Stimulated activated CD4-positive, alpha-beta T cell treated with anti-CD3 and anti-CD28 coated beads, TNF-alpha, amount 100 ng/mL, for 1 hour (primary cell): ENCODE measurements at places on chromosomes 11 and 22.

DNA sequence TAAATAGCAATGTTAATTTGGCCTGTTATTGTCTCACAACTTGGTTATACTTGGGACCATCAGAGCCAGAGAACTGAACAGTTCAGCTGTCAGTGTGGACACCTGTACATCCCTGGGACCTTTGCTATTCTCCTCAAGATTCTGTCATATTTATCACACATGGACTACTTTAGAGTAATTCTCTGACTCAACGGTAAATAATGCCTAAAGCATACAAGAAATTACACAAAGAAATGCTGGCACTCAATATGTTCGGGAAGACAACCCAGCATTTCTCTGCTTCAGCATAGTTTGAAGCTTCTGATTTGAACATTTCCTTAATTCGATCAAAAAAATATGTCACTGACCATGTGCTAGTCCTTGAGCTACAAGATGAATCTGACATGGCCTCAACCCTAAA, 34.6 kb upstream of the MMP13 start:
- no peak for DNase-seq

DNA sequence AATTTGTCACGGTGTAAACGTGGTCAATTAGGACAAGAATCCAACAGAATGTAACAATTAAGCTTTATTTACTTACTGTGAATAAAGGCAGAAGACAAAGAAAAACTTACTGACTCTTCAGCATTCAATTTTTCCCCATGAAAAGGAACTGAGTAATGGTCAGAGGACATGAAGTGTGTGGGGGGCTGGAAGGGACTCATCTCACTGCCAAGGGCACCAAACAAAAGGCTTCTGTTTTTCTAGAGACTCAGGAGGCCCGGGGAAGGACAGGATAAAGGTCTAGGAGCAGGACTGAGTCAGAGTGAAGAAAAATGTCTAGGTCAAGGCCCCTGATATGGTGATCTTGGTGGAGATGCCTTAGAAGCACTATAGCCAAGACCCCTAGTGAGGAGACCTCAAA, 564.2 kb upstream of the ANO5 start:
- no peak for DNase-seq

DNA sequence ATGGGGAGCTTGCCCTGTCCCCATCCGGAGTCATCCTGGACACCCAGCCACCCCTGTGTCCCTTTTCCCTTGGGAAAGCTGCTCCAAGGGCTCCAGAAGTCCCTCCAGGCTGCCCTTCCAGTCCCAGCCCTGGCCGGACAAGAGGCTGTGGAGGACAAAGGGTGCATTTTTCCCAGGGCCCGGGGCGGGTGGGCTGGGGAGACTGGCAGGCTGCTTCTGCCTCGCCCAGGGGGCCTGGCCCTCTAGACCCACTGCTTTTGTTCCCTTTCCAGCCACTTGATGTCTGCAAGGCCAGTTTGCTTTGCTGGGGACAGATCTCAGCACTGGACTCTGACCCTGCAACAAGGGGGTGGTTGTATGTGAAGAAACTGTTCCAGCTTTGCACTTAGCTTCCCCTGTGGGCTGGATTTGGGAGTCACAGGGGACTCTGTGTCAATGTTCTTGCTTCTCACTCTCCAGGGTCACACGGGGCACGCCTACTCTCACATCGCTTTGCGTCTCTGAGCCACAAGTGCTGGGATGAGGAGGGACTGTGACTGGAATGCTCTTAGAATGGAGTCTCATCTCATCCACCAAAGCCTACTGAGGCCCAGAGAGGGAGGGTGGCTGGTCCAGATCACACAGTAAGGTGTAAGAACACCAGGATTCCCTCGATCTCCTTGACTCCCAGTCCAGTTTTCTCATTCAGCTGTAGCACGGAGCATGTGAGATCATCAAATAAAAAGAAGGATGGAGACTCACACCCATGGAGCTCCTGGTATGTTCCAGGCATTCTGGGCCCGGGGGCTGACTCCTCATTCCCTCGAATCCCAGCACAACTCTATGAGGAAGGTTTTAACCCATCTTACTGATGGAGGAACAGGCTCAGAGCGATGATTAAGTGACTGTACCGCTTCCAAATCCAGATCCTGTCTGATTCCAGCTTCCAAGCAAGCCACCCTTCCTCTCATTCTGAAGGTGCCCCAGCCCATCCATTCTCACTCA, 59.9 kb downstream of the FBXO7 start:
- no peak for DNase-seq

DNA sequence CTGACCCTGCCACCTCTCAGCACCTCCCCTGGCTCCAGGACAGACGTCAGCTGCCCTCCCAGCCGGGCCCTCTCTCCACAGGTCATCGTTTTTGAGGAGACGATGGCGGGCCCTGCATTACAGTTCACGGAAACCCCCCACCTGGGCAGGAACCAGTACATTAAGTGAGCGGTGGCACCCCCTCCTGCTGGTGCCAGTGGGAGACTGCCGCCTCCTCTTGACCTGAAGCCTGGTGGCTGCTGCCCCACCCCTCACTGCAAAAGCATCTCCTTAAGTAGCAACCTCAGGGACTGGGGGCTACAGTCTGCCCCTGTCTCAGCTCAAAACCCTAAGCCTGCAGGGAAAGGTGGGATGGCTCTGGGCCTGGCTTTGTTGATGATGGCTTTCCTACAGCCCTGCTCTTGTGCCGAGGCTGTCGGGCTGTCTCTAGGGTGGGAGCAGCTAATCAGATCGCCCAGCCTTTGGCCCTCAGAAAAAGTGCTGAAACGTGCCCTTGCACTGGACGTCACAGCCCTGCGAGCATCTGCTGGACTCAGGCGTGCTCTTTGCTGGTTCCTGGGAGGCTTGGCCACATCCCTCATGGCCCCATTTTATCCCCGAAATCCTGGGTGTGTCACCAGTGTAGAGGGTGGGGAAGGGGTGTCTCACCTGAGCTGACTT, 37.0 kb downstream of the B3GAT1 start:
- DNase-seq = no peak

- no peak for DNase-seq
Observed at GRCh38 chr11:27720277-27720830, 20.1 kb upstream of the BDNF start.

- no peak for DNase-seq
Observed at GRCh38 chr11:116537121-116537520, 235.7 kb downstream of the BUD13 start.

- DNase-seq = no peak
Observed at GRCh38 chr11:16917941-16918340, 96.3 kb downstream of the PLEKHA7 start.

GRCh38 chr22:38021206-38021605, 36.0 kb upstream of the PICK1 start:
- DNase-seq = no peak

DNA sequence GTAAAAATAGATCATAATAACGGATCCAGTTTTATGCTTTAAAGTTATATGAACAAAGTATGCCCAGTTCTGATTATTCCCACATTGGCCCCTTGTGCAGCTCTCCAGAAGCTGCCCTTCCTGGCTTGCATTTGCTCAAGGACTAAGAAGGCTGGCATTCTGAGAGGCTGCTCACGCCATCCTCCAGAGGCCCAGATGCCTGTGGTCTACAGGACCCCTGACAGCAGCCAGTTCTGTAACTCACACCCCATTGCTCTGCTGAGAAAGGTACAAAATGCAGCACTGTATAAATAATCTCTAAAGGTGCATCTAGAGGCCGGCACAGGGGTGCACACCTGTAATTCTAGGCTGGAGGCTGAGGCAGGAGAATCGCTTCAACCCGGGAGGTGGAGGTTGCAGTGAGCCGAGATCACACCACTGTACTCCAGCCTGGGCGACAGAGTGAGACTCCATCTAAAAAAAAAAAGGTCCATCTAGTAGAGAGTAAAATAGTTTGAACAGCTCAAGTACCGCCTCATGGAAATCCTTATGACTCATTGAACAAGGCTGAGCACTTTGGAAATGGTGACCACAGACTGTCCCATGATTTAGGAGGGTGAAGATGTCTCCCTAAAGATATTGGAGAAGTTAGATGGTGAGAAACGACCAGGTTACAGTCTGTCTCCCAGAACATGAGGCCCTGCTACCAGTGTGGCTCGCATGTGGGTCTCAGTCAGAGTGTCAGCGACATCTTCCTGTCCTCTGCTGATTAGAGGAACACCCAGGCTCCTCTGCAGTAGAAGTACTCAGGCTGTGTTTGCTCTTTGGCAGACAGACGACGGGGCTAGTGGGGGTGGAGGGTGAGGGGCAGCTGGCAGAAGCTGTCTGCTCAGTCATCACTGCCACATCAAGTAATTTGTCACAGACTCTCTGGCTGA, 56.3 kb downstream of the KREMEN1 start:
- no peak for DNase-seq

DNA sequence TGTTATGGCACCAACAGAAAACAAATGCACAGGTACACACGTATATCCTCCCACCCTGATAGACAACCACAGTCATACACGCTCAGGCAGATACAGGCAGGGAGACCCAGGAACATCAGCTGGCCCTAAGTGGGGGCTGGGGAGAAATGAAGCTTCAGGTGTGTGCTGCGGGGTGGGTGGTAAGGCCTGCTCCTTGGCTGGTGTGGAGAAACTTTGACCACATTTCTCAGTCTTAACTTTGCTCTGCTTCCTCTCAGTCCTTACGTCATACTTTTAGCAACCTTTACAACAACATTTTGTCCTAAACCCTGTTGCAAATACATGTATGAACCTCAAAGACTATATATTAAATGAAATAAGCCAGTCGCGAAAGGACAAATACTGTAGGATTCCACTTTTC, 6.7 kb upstream of the ANAPC15 start:
- no peak for DNase-seq

DNA sequence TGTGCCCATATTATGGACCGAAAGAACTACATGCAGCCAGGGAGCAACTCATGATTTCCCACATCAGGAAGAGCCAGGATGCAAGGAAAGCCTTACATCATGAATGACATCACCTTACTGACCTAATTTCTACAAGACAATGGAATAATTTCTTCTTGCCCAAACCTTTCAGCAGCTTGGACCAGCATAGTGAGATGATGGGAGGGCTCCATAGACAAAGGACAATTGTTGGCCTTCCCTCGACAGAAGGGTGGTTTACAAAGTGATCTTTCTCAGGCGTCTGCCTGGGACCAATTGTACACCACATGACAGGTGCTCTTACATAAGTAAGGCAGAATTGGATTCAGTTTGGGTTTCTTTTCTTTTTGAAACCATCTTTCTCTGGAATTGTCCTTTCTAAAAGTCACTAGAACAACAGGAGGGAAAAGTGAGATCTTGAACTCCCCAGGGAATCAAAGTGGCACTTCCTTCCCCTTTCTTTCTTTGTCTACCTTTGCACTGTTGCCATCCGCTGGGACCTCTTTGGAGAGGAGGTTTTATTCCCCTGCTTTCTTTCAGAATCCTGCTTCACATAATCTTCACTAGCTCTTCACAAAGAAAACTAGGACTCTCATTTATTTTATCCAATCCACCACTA, 51.7 kb upstream of the PAK1 start:
- no peak for DNase-seq

- DNase-seq = no peak
Observed at GRCh38 chr11:72231396-72232259, 7.1 kb downstream of the INPPL1 start.

GRCh38 chr11:17169876-17170275, 37.9 kb downstream of the PIK3C2A start:
- DNase-seq = no peak

GRCh38 chr22:49052023-49052538, 775.6 kb downstream of the BRD1 start:
- DNase-seq = no peak

GRCh38 chr11:18633256-18634139, 644 bp downstream of the SPTY2D1 start:
- no peak for DNase-seq

GRCh38 chr11:34540870-34541269, 27.3 kb upstream of the ELF5 start:
- no peak for DNase-seq

GRCh38 chr11:71140206-71140919, 112.0 kb downstream of the SHANK2 start:
- DNase-seq = no peak

DNA sequence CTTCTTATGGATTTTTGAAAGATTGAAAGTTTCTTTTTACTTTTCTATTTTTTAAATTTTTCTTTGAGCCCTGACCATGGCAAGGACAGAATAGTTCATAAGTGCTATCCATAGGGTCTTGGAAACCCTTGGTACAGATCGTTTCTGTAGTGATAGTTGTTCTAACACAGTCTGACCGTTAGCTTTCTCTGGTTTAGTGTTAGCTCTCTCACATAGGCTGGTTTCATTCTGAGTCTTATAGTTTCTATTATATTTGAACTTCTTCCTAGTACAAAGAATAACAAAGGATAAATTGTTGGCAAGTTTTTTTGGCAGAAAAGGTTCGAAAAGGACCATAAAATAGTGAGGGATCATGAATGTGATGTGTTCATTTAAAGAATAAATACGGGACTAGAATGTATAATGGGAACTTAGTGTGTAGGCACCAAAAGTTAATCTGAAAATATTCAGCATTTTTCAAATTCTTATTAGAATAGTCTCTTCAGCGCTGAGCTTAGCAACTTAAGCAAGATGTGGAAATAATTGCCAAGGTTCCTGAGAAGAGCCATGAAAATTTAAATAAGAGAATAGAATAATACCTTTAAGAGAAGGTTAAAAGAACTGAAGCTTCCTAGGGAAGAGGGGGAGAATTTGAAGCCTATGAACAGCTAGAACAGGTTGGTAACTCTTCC, 24.1 kb downstream of the FDX1 start:
- no peak for DNase-seq

- DNase-seq = no peak
Observed at GRCh38 chr22:29726106-29726505, 6.3 kb downstream of the CABP7 start.

GRCh38 chr11:115437902-115438575, 66.2 kb downstream of the CADM1 start:
- DNase-seq = no peak
